ENCODE measurements at places on chromosomes 2 and 18. TPM values are rescaled to one million over a fixed set of nuclear protein-coding genes. Genes with fewer than 3 reads are reported as not detected.

EML6 gene
- total RNA-seq: 3.4 TPM

STARD6 gene
- not detected for total RNA-seq

GRCh38 chr2:76977846-76978727, 544.1 kb downstream of the LRRTM4 start:
- no peak for DNase-seq
- no peaks in the 10 kb centered on the region for H3K27me3 ChIP-seq

DNA sequence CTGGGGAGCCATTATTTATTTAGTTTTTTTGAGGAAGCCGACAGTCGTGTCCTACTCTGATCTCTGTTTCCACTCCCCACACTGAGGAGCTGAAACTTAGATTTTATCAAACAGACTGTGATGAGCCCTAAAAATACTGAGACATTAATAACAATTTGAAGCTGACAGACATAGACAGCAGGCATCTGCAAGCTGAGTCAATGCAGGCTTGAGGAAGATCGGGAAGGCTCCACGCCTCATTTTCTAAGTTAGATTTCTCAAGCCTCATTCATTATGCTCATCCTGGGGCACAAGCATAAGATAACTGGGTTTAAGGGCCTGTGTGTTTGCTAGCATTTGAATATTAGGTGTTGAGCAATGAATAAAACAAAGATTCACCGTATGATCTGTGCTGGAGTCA, 26.3 kb downstream of the EFR3B start:
- no peak overlapping the region for H3K4me3 ChIP-seq
- H3K27ac ChIP-seq: no peak overlapping the region
- H3K36me3 ChIP-seq: no peaks in the 10 kb centered on the region
- H3K4me1 ChIP-seq: no peaks in the 10 kb centered on the region

- no peaks in the 10 kb centered on the region for H3K27me3 ChIP-seq
- H3K36me3 ChIP-seq: no peaks in the 10 kb centered on the region
- no peak overlapping the region for H3K4me3 ChIP-seq
- H3K27ac ChIP-seq: no peak overlapping the region
- DNase-seq: no peak
Observed at GRCh38 chr2:224347176-224348051, 54.5 kb downstream of the FAM124B start.

GRCh38 chr18:48943736-48944527, 6.8 kb downstream of the SMAD7 start:
- no peak overlapping the region for H3K4me3 ChIP-seq
- DNase-seq: no peak
- H3K36me3 ChIP-seq: peaks cover 34% of the 10 kb centered on the region
- no peak overlapping the region for H3K27ac ChIP-seq

All from esophagus squamous epithelium (tissue), 5 donors.